ENCODE measurements at places on chromosomes 2 and 18.

GRCh38 chr2:159140070-159140769 lies 146.3 kb downstream of the WDSUB1 start:
- DNase-seq: no peak

GRCh38 chr2:195674491-195675221 lies 17.6 kb downstream of the SLC39A10 start:
- DNase-seq: no peak

DNA sequence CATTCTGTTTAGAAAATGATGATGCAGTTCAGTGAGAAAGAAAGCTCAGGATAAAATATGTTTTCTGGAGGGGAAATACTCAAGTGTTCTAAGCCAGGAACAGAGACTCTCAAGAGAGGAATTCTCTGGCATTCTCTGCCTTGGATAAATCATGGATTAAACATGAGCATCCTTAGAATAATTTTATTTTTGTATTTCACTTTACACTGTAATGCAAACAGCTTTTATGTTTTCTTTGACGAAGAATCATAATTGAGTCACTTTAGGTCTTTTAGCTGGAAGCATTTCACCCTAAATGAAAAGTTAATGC lies 11.1 kb downstream of the GDF7 start:
- DNase-seq: no peak

DNA sequence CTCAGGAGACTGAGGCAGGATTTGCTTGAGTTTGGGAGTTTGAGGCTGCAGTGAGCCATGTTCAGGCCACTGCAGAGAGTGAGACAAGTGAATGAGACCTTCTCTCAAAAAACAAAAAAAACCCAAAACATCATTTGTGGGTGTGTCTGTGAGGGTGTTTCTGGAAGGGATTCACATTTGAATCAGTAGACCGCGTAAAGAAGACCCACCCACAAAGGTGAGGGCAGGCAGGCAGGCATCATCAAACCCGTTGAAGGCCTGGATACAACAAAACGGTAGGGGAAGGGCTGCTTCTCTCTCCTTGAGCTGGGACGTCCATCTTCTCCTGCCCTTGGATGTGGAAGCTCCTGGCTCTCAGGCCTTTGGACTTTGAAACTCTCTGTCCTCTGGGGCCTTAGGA lies 25.4 kb downstream of the CDKL4 start:
- no peak for DNase-seq

DNA sequence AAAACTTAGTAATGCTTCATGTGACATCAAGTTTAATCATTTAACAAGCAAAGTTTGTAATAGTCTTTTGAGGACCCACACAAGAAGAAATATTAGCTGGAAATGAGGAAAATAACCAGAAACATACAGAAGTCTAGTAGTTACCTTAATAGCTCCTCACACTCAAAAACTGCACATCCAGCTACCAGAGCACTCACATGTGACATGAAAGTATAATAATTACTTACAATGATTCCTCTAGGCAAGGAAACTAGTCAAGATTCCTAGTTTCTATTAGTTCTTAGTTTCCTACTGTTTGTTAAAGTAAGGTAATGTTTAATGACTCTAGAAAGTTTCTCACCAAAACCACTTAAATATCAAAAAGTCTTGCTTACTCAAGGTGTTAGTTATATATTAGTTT lies 335.8 kb downstream of the RAD51AP2 start:
- no peak for DNase-seq

- DNase-seq: no peak
Measured at GRCh38 chr2:215751200-215751910, 262.0 kb downstream of the MREG start.

- DNase-seq: no peak
Measured at GRCh38 chr18:77210249-77210648, 39.4 kb upstream of the GALR1 start.

DNA sequence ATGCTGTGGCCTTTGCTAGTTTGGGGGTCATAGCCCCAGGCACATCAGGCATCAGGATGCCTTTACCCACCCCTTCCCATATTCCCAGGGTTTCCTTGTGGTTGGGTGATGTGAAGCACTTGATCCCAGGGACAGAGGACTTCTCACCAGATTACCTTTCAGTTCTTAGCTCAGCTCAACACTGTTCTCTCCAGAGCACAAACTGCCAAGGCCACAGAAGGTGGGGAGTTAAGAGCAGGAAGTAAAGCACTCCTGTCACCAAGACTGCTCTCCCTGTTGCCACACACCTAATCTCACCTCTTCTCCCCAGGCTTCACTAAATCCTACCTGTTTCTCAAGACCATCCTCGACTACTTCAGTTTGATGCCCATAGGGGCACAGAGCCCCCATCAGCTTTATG lies 25.9 kb downstream of the FHOD3 start:
- no peak for DNase-seq

- DNase-seq: no peak
Measured at GRCh38 chr2:42136782-42137124, 32.4 kb upstream of the EML4 start.
